ENCODE measurements at places on chromosomes 4 and X. TPM values are rescaled to one million over a fixed set of nuclear protein-coding genes. Genes with fewer than 3 reads are reported as not detected.

DNA sequence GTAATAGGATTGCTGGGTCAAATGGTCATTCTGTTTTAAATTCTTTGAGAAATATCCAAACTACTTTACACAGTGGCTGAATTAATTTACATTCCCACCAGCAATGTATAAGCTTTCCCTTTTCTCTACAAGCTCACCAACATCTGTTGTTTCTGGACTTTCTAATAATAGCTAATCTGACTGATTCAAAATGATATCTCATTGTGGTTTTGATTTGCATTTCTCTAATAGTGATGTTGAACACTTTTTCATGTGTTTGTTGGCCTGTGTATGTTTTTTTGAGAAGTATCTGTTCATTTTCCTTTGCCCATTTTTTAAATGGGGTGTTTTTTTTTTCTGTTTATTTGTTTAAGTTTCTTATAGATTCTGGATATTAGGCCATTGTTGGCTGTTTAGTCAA is 659.0 kb upstream of the GNPDA2 start:
- DNase-seq = no peak

- DNase-seq = peak; percentile 96
These were observed 61.9 kb upstream of the NFKB1 start for GRCh38 chr4:102439236-102439614.

Gene RPS3A
- 2,319 TPM for total RNA-seq

Gene NHS
- 0.89 TPM for total RNA-seq

- peak; percentile 70 for DNase-seq
These were observed 129.5 kb downstream of the KCNIP4 start for GRCh38 chr4:21819086-21819485.

- DNase-seq = no peak
These were observed 19.8 kb upstream of the ADD1 start for GRCh38 chr4:2823671-2824328.

Gene HERC5
- 1.7 TPM for total RNA-seq

Gene TMEM150C
- total RNA-seq = 5.6 TPM

Gene IL2
- total RNA-seq = not detected

DNA sequence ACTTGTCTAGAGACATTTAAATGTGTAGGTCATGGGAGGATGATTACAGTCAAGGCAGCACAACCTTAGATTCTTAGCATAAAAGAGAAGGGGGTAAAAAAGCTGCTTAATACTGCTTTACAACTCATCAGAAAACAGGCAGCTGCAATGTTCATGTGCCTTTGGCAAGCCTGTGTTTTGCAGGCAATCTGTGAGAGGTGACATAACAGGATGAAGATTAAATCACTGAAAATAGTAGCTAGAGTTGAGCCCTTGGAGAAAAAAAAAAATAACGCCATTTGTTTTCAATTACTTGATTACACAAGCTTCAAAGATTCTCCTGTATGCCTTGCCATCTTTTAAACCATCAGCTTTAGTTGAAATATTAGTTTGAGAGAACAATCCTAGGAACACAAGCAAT is 847.6 kb upstream of the LCORL start:
- no peak for DNase-seq

DNA sequence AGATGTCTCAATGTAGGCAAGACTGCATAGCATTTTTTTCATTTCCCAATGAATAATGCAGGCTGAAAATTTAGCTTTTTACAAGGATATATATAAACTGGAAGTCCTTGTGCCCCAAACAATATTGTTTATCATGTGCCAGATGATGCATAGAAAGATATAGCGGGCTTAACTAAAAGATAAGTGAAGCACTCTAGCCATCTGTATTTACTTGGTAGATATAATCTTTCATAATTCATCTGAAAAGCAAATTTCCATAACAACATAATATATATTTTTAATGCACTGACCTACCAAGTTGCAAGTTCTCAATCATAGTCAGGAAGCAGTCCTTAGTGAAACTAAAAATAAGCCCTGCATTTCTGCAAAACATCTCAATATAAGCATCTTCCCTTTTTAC is 653.3 kb downstream of the NLGN4X start:
- no peak for DNase-seq

Gene NAA11
- total RNA-seq = not detected

Gene FAM9C
- total RNA-seq = not detected

GRCh38 chr4:169765835-169766234 is 8.1 kb upstream of the HPF1 start:
- DNase-seq = no peak

Gene VSIG4
- not detected for total RNA-seq

- DNase-seq = no peak
These were observed 21.9 kb downstream of the SEC24D start for GRCh38 chr4:118814058-118814457.

DNA sequence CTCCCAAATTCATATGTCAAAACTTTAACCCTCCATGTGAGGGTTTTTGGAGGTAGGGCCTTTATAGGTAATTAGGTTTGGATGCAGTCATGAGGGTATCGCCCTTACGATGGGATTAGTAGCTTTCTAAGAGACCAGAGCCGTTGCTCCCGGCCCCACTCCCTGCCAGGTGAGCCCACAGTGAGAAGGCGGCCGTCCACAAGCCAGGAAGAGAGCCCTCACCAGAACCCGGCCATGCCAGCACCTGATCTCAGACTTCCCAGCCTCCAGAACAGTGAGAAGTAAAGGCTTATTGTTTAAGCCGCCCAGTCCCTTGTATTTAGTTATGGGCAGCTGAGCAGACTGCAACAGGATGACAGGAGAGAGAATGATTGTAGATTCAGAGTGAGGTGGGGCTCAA is 40.8 kb downstream of the DCTD start:
- no peak for DNase-seq

DNA sequence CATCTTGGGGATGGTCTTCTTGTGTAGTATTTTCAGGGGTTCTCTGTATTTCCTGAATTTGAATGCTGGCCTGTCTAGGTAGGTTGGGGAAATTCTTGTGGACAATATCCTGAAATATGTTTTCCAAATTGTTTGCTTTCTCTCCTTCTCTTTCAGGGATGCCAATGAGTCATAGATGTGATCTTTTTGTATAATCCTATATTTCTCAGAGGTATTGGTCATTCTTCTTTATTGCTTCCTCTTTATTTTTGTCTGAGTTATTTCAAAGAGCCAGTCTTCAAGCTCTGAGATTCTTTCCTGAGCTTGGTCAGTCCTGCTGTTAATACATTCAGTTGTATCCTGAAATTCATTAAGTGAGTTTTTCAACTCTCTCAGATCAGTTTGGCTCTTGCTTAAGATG is 73.1 kb downstream of the MAMLD1 start:
- no peak for DNase-seq
